Left renal pelvis (tissue), 4 donors: ENCODE measurements at places on chromosomes 11 and 22. TPM values are rescaled to one million over a fixed set of nuclear protein-coding genes. Genes with fewer than 3 reads are reported as not detected.

MUC6 gene
- polyA plus RNA-seq: 10.6 TPM

PPME1 gene
- polyA plus RNA-seq: 40.4 TPM

OR8A1 gene
- not detected for polyA plus RNA-seq

OR8G1 gene
- polyA plus RNA-seq: not detected

RGL4 gene
- polyA plus RNA-seq: 2.7 TPM

DNA sequence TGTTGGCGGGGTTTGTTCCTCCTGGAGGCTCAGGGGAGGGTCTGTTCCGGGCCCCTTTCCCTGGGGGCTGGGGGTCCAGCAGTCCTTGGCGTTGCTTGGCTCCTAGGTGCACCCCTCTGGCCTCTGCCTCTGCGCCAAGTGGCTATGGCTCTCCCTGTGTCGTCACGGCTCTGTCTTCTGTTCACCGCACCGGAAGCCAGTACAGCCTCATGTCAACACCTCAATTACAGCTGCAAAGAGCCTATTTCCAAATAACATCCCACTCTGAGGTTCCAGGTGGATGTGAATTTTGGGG lies 64.8 kb downstream of the CELSR1 start:
- no peak for DNase-seq

DNA sequence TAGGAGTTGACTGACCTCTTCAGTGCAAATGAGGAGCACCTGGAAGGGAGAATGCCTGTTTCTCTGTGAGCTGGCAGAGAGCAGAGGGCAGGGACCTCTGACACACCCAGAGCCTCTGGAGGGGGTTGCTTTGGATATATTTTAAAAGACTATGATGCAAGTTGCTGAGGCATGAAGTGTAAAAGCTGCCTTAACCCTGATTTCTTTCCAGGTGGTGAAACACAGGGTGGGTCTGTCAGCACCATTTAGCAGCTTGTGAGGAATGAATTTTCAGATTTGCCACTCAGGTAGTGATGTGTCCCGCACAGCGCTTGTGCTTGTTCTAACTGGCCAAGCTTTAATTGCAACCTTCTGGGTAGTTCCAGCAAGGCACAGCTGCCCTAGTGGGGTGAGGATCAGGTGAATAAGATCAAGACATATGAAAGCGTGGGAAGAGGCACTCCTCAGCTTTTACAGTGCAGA lies 90.2 kb downstream of the SWAP70 start:
- no peak for DNase-seq

GRCh38 chr11:118618115-118618990 lies 10.9 kb downstream of the PHLDB1 start:
- no peak for DNase-seq

DNA sequence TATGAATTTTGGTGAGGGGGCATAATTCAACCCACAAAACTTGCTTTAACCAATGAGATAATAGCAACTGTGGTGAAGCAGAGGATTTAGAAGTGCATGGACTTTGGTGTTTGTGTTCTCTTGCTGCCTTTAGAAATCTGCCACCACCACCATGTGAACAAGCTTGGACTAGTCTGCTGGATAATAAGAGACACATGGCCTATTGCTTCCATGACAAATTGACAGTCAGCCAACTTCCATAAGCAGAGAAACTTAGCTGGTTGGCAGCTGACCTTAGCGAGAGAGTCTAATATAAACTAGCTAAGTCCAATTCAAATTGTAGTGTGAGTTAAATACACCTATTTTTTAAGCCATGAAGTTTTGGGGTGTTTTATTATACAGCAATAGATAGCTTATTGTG lies 482.1 kb upstream of the ANO5 start:
- DNase-seq: no peak

DNA sequence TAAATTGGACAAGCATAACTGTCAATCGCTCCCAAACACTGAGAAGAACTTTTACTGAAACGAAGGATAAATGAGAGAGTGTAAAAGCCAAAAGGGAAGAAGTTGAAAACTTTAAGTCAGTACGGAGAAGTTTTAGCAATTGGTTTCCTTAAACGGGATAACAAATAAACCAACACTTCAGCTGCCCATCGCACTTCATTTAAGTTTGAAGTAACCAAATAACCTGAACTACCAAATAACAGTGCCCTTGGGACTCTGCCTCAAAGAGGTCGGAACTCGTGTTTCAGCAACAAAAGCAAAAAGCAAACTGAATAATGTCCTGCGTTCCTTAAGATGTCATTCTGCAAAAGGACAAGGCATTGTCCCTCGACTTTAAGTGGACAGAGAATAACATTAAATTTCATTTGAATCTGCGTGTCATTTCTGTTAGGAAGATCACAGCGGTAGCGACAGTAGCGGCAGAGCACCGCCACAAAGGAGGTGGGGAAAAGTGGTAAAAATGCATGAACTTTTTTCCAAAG lies 127.0 kb upstream of the C11orf58 start:
- peak; percentile 27 for DNase-seq

DNA sequence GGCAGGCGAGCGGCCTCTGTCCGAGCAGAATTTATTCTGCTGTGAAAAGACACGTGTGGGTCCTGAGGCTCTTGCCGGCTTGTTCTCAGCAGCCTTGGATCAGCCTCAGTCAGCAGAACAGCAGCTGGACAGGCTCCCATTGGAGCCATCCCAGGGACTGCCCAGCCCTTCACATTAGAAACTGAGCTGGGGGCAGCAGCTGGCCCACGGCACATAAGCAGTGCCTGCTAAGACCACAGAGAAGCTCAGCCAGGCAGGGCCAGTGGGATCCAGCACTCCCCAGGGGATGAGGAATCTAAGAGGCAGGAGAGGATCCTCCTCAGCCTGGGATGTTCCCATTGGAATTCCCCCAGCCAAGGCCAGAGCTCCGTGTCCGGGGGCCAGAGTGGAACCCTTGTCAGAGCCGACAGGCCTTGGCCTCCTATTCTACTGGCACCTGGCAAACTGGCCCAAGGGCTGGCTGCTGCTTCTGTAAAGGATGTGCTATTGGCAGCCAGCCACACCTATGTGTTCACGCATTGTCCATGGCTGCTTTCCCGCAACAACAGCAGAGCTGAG lies 18.2 kb downstream of the RTN4R start:
- DNase-seq: no peak

DNA sequence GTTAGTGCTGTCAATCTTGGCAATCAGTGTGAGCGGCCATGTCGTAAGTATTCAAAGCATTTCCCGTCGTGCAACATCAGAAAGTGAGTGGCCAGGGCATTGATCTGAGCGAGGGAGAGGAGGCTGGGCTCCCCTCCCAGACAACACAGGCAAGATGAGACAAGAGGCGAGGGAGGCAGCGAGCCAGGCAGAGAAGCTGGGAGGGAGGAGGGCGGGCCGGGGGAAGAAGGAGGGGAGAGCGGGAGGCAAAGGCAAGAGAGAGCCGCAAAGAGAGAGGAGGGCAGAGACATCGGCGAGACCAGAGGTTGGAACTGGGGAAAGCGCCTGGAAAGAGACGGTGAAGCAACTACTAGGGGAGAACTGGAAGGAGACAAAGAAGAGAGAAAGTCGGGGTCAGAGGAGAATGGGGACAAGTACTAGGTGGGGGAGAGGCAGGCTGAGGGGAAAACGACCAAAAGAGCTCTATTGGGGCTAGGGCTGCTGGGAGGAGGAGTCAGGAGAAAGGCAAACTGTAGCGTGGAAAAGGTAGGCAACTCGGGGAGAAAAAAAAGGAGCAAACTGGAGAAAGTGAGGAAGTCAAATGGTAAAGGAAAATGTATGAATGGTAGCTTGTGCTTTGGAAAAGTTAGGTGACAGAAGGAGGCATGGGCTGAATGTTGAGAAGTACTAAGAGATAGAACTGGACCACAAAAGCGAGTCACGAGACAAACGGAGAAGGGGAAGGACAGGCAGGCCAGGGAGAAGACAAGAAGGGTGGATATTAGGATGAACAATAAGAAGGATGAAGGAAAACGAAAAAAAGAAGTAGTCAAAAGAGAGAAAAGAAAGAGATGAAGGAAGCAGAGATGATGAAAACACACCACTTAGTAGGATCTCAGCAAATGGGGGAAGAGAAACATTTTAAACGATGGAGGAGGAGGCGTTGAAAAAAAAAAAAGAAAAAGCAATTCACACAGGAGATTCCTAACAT lies 130.5 kb upstream of the C11orf58 start:
- DNase-seq: peak; percentile 55

DNA sequence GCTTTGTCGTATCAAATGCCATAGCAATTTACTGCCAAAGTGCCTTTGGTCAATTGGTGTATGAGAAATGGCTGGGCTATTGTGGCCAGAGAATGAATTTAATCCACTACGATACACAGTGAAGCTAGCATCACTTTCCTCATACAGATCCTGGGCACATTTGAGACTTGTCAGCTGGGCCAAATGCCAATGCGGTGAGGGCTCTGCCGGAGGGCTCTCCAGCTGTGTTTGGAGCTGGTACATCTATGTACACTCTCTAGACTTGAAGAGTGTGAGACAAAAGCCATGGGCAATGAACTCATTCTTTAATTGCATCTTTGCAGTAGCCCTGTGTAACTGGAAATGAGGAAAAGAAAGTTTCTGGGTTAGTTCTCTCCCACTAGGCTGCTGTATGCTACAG lies 1052.9 kb downstream of the NTM start:
- DNase-seq: no peak

DNA sequence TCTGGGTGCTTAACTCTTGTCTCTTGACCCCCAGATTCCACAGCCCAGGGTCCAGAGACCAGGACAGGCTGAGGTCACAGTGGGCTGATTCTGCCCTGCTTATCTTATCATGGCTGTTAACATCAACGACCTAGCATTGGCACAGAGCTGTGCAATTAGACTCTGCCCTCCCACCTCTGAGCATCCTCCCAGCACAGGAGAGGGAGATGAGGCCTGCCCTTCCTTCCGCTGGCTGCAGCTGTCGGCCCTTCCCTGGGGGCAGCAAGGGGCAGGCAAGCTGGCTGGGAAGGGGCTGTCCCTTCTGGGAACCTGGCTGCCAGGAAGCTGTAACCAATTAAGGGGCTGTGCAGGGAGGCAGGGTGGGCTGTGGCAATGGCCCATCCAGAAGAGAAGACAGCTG lies 22.5 kb downstream of the LRRC10B start:
- DNase-seq: no peak

DNA sequence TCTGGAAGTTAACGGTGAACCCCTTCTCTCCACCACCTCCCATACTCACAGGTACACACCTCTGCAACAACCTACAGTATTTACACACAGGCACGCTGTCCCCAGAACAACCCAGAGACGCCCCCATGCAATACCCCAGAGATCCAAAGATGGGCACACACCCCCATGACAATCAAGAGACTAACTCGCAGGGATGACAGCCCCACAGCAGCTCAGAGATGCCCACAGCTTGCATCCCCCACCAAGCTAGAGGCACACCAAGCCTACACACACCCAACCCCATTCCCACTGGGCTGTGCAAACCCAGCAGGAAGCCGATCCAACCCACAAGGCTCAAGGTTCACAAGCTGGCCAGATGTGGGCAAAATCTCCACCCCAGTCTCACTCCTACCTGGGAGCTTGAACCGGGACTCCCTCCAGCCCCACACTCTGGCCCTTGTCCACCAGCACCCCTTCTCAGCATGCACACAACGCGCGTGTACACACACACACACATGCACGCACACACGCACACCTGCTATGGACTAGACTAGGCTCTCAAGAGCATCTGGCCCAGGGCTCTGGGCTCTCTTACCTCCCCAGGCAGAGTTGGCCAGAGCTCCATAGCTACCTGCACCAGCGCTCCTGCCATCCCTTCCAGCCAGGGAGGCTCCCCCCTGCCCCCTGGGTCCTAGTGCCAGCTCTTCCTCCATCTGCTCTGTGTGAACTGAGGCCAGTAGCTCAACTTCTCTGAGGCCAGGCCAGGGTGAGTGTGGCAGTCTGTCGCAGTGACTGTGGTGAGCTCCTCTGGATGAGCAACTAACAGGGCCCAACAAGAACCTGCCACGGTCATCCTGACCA lies 11.5 kb downstream of the STARD10 start:
- DNase-seq: no peak

DNA sequence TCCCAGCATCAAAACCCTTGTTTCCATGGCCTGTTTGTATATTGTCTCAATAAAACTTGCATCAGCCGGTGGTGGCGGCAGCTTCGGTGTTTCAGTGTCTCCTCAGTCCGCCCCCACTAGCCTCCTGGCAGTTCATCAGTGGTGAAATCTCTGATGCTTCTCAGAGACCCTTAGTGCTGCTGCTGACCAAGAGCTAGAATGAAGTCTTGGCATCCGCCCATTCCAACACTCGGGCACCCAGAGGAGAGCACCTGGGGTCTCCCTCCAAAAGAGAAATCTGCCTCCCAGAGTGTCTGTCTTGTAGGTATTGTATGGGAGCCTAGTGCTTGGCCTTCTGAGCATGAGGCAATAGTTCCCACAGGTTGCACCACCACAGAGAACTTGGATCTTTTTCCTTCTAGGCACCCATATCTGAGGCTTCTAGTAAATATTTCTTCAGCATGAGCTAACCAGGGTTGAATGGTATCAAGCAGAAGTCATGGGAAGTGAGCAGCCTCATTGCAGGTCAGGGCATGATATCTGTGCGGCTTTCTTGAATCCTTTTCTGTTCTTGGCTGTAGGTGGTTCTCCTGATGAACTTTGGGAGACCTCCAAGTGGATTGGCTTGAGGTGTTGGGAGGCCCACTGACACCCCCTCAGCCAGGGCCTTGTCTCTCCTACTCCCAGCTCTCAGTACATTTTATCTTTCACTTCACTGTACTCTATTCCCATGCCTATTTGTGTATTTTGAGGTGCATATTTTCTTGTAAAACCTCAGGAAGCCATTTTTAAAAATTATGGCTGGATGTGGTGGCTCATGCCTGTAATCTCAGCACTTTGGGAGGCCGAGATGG lies 13.2 kb upstream of the AIFM3 start:
- no peak for DNase-seq

DNA sequence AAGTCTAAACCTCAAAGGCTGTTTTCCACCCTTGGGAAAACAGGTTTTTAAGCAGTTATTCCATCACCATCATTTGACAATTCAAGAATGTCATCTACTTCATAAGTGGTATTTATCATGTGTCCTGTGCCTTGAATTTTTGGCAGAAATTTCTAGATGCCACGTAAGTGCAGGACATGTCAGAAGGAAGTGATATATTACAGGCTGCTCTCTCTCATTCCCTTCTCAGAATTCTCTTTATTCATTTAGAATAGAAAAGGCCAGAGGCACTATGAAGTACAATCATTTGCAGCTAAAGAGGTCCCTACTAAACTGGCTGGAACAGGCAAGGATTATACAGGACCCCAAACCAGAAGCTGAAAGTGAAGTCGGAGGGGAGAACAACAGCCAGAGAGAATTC lies 11.9 kb downstream of the RBFOX2 start:
- DNase-seq: no peak

DNA sequence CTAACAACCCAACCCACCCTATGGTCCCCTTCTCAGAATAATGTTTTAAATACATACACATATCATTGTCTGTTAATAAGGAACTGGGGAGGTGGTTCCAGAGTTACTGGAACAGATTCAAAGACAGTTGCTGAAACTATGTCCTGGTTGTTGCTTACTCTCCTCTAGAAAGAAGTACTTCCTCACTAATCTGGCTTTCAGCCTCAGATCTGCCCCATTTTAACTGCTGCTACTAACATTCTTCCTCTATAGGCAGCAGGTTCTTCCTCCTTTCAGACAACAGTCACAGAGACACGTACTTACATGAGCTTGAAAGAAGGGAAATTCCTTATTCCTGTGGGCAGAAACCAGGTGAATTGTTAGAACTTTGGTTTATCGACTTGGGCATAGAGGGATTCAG lies 8.1 kb upstream of the NEU3 start:
- DNase-seq: no peak

- peak; percentile 10 for DNase-seq
Measured at GRCh38 chr11:11931461-11932055, 76.9 kb downstream of the DKK3 start.
